SW480 (cell line): ENCODE measurements at places on chromosomes 5 and 9.

DNA sequence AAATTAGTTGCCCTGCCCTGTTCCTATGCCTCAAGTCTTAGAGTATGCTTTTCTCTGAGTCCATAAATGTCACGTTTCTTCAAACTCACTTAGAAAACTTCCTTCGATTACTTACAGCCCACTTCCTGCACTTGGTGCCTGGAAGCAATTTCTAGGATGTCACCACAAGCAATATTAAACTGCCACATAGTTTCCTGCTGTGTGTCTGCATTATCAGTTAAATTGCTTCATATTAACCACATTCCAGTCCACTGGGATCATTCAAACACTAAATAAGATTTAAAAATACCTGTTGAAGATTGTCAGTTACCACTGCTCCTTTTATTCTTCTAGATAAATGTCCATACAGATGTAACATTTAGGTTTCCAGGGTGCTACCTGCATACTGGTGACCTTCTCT, 4.1 kb downstream of the DENND1A start:
- no peak for DNase-seq

DNA sequence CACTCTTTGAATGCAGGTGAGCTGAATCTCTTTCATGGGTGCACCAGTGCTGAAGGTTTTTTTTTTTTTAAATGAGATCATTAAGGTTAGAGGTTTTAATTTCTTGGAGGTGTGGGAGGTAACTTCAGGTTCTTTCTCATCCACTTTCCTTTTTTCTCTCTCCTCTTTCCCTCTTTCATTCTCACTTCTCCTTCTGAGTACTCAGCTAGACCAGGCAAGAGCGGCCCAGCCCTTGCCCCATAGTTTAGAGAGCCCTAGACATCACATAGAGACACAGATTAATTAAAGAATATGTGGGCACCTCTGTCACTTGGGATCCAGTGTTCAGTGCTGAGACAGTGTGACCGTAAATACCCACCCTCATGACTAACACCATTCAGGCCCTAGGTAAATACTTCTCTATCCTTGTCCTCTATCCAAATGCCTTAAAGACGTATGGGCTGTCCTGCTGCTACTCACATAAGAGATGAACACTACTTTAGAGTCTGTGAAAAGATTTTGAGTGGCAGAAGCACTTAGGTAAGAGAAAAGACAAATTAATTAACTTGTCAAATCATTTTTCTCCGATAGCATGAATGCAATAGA, 174.1 kb downstream of the TLE4 start:
- DNase-seq, result no peak

DNA sequence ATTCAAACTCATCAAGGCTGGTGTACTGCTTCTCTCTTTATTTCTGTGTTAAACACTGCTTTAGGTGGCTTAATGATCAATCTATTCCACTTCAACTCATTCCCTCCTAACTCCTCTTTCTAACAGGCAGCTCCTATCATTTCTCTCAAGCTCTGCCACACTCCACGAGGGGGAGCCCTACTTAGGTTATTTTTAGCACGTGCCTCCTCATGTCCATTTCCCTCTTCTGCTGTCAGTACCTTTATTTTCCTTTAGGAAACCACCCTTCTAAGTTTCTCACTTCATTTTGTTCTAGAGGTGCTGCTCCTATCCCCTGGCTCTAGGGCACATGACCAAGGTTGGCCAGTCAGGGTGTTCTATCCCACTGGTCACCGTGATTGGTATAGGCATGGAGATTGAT, 6.7 kb upstream of the BRINP1 start:
- peak; percentile 38 for DNase-seq

DNA sequence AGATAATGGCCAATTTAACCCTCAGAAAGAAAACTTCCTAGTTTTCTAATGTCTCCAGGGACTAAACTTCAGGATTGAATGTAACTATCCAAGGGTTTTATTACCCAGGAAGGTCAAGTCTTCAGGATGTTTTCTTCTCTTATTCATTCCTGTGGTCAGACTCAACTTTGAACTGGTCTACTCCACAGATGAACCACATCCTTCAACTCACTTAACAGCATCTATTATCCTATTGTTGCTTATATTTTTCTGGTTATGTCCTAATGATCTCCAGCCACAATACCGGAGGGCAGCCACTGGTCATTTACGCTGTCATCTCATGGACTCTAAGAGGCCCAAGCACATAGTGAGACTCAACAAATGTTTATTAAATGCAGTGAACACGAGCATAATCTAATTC, 47.2 kb upstream of the LIFR start:
- DNase-seq, result peak; percentile 62

GRCh38 chr9:19208653-19209052, 21.8 kb upstream of the DENND4C start:
- DNase-seq, result no peak

GRCh38 chr9:76699971-76700370, 64.3 kb upstream of the PCA3 start:
- no peak for DNase-seq

GRCh38 chr9:127679506-127679905, 27.3 kb upstream of the CFAP157 start:
- no peak for DNase-seq

GRCh38 chr5:68335075-68335474, 119.5 kb downstream of the PIK3R1 start:
- DNase-seq, result no peak

- no peak for DNase-seq
Observed at GRCh38 chr9:122050167-122050566, 42.9 kb downstream of the TTLL11 start.

GRCh38 chr5:92041911-92042660, 659.0 kb upstream of the ARRDC3 start:
- no peak for DNase-seq

- no peak for DNase-seq
Observed at GRCh38 chr9:135340726-135341475, 138.7 kb upstream of the PPP1R26 start.

DNA sequence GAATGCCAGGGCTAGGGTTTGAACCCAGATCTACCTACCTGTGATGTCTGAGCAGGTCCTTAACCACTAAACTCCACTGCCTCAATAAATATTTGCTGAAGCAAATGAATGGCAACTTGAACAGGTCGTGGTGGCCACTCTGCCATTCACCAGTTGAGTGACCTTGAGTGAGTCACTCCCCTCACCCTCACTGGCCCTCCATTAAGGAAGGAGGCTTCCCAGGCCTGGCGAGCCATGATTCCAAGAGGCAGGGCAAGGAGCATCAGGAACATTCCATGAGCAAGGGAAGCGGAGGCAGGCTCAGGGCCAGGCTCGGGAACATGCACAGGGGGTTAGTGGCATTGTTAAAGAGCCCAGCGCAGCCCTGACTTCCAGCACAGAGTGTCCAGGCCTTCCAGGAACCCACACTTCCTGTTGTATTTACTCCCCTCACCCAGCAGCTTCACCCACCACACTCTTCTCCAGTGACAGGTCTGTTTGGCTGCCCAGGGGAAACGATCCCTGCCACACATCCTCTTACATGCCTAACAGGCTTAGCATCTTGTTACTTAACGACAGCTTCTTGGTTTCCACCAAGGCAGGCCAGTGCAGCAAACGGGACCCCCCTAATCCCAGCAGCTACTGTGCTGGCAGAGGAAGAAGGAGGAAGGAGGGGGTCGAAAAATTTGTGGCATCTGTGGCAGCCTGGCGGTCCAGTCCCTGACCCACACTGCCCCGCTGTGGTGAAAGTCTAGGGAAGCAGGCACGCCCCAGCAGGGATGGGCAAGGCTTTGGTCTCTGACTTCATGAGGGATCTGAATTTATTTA, 43.7 kb upstream of the TTC1 start:
- peak; percentile 83 for DNase-seq

GRCh38 chr5:168404365-168404764, 81.9 kb upstream of the RARS1 start:
- peak; percentile 75 for DNase-seq

DNA sequence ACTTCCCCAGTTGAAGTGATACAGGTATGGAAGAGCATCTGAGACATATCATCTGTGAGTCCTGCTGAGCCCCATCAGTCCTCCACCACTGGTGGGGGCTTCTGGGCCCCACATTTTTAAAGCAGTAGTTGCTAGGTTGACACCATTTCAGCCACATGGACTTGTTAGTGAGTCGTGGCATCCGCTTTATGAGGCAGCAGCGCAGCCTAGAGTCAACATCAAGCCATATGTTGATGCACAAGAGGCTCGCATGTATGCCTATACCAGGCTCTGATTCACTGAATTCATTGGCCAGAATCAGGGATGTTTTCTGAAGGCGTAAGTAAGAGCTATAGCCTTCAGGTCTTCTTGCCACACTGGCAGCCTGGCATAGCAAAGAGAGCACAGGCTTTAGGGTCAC, 26.8 kb downstream of the ZNF346 start:
- DNase-seq, result no peak

DNA sequence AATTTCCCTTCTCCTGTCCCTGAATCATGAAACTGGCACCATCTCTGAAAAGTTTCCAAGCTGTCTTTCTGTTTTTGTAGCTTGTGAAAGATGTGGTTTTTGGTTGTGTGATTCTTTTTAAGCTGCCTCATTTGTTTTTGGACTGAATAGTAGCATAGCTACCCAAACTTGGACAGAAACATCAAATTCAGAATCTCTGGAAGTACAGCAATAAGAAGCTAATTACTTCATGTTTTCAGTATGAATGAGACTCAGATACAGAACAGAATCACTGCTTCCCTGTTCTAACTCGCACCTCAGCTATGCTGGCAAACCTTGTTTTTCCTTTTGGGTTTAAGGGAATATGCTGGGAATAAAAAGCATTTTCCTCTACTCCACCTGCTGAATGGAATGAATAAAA, 101.0 kb downstream of the FGF1 start:
- no peak for DNase-seq

DNA sequence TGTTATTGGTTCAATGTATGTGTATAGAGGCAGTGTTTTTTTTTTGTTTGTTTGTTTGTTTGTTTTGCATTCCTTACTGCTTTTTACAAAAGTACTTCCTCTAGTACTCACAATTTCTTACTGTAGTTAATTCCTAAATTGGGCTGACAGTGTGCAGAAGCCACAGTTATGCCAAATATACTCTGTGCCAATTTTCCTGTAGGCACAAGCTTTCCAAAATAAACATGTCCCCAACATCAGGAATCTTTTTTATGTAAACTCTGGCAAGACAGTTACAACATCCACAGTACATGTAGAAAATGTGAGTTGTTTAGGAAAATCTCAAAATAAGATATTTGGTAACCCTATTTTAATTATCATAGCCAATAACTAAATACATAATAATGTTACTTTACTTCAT, 161.6 kb upstream of the TSLP start:
- no peak for DNase-seq

- DNase-seq, result peak; percentile 43
Observed at GRCh38 chr5:141778206-141778605, 96.2 kb upstream of the ARAP3 start.

DNA sequence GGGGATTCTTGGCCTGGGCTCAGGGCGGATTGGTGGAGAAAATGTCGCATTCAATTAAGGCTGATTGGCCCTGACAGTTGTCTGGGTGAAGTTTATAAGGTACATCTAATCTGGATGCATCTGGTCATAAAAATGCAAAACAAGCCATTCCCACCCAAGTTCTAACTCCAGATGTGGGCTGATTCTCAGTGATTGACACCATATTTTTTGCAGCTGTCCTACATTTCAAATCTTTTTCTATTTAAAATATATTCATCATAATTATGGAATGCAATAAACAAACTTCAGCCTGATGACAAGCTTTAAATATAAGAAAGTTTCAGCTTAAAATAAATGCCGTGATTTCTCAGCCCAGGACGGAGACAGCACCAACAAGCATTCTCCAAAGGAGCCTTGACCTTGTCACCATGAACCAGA, 146.4 kb upstream of the SMIM23 start:
- DNase-seq, result no peak

DNA sequence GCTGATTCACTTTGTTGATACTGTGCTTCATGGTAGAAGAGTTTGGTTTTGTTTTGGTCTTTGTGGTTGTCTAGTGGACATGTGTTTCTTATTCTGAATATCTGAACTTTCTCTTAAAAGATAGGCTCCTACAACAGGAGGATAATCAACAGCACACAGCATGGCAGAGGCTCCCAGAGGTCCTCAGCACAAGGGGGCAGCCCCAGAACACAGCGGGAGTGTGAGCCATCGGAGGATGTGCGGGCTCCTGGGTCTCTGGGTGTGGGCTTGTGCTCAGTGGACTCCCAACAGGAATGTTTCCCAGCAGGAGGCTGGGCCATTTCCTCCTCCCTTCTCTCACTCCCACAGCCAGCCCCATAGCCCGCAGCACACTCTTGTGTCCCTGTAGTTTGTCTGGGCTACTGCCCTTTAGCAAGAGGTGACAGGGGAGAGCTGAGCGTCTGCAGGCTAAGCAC, 164.3 kb upstream of the OTULINL start:
- DNase-seq, result no peak

DNA sequence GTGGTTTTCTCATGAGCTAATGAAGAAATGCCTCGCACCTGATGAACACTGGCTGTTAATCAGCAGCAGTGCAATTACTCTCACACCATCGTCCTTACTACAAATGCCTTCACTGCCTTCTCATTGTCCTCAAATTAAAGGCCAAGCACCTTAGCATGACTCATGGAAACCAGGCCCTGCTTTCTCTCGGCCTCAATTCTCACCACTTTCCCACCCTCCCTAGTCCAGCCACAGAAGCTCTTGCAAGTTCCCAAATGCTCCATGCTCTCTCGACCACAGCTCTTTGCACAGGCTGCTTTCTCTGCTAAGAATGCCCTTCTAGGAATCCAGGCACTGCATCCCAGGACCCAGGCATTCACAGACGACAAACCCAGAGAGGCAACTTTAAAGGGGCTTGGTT, 94.6 kb upstream of the KLF4 start:
- no peak for DNase-seq

GRCh38 chr5:34718516-34718915, 62.4 kb downstream of the RAI14 start:
- no peak for DNase-seq

DNA sequence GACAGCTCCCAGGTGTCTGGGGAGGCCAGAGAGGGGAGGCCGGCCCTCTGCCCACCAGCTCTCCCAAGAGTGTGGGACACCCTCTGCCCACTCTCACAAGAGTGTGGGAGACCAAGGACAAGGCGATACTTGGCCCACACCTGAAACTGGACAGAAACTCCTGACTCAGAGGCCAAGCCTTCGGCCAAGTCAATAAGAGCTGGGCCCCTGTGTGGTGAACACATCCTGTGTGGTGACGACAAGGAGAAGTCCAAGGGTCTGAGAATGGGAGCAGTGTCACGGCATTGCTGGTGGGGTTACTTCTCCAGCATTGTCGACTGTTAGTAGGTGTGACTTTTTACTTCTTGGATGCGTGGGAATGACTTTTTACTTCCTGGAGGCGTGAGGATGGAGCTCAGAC, 14.6 kb upstream of the F2RL1 start:
- no peak for DNase-seq

- DNase-seq, result no peak
Observed at GRCh38 chr9:108271236-108271635, 584.5 kb downstream of the ACTL7B start.
